ENCODE measurements at places on chromosomes 4 and X. TPM values are rescaled to one million over a fixed set of nuclear protein-coding genes. Genes with fewer than 3 reads are reported as not detected.

DNA sequence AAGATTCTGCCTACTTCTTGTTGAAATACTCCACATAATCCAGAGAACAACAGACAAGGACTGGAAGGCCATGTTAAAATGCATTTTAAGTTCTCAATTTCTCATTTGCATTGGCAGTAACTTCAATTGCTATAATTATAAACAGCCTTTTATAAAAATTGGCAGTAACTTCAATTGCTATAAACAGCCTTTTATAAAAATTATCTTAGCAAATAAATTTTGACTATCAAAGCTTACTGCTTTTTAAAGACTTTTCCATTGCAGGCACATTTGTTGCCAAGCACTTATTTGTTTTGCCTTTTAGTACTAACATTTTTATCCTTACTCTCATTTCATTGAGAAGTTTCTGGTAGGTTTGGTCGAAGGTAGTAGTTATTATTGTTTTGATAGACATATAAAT, 17.8 kb downstream of the SCFD2 start:
- DNase-seq: no peak
- H3K36me3 ChIP-seq: no peaks in the 10 kb centered on the region
- H3K4me3 ChIP-seq: no peak overlapping the region
- H3K4me1 ChIP-seq: no peaks in the 10 kb centered on the region

DNA sequence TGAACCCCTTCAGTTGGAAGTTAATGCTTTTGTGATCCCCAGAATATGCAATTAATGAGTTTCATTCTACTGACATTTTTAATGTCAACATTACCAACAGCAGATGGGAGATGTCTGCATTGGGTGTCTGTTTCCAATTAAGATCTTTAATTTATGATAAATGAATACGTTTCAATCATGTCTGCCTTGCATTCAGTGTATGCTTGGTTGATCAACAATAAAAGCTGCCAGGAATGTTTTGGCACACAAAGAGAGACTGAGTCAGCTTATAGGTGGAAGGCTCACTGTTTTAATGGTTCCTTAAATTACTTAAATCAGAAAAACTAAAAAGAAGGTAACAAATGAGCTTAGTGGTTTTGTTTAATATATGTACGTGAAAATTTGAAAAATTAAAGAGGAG, 359.9 kb upstream of the CNKSR2 start:
- no peak for DNase-seq
- no peak overlapping the region for H3K27ac ChIP-seq
- H3K4me3 ChIP-seq: no peak overlapping the region
- no peaks in the 10 kb centered on the region for H3K36me3 ChIP-seq
- no peaks in the 10 kb centered on the region for H3K4me1 ChIP-seq
- no peaks in the 10 kb centered on the region for H3K27me3 ChIP-seq

DNA sequence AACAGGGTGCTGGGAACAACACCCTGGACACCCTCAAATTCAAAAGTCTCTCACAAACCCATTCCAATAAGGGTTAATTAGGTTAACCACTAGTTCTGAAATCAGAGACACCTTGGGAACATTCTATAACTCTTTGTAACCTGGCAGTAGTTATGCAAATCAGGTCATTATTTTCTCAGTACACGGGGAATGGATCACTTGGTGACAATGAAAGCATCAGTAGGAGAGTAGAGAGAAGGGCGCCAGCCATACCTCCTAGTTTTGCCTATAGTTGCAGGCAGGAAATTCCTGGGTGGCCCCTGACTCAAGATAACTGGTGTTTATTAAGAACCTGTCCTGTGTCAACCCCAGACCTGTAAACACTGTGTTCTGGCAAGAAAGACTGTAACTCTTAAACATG, 2.5 kb downstream of the CCDC110 start:
- no peaks in the 10 kb centered on the region for H3K36me3 ChIP-seq
- H3K27ac ChIP-seq: no peak overlapping the region
- no peaks in the 10 kb centered on the region for H3K27me3 ChIP-seq
- no peak for DNase-seq
- H3K4me1 ChIP-seq: 0 out of 2 replicates have a peak, but pooled peaks cover 4% of the 10 kb centered on the region
- H3K4me3 ChIP-seq: no peak overlapping the region

The ATP1B4 gene
- not detected for total RNA-seq

DNA sequence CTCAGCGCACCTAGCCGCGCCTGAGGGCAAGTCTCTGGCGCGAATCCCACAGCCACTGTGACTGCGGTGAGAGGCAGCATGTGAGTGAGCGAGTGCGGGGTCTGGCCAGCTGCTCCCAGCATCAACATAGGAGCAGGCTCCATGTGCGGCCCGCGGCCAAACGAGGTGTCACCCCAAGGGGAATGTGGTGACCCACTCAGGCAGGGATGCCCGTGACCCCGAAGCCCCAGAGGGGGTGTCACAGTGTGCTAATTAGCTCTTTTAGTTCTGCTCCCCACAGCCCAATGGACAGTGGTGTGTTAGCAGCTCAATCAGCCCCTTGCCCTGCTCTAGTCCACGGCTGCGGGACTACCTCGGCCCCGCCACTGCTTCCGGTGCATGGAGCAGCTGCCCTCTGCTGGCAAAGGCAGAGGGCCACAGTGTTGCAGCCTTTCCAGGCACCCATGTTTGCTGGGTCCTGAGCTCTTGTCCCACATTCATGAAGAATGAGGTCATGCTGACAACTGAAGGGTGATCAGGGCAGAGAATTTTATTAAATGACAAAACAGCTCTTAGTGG, 61.4 kb downstream of the AGA start:
- no peaks in the 10 kb centered on the region for H3K36me3 ChIP-seq
- DNase-seq: no peak
- H3K4me1 ChIP-seq: no peaks in the 10 kb centered on the region
- H3K4me3 ChIP-seq: no peak overlapping the region

GRCh38 chr4:22410645-22411247, 105.1 kb downstream of the ADGRA3 start:
- H3K36me3 ChIP-seq: no peaks in the 10 kb centered on the region
- H3K27ac ChIP-seq: no peak overlapping the region
- no peaks in the 10 kb centered on the region for H3K4me1 ChIP-seq
- H3K4me3 ChIP-seq: no peak overlapping the region
- no peaks in the 10 kb centered on the region for H3K27me3 ChIP-seq

GRCh38 chrX:14616301-14616700, 87.0 kb downstream of the GLRA2 start:
- H3K27ac ChIP-seq: no peak overlapping the region
- no peaks in the 10 kb centered on the region for H3K4me1 ChIP-seq
- H3K4me3 ChIP-seq: no peak overlapping the region
- DNase-seq: no peak
- H3K36me3 ChIP-seq: no peaks in the 10 kb centered on the region
- H3K27me3 ChIP-seq: no peaks in the 10 kb centered on the region

DNA sequence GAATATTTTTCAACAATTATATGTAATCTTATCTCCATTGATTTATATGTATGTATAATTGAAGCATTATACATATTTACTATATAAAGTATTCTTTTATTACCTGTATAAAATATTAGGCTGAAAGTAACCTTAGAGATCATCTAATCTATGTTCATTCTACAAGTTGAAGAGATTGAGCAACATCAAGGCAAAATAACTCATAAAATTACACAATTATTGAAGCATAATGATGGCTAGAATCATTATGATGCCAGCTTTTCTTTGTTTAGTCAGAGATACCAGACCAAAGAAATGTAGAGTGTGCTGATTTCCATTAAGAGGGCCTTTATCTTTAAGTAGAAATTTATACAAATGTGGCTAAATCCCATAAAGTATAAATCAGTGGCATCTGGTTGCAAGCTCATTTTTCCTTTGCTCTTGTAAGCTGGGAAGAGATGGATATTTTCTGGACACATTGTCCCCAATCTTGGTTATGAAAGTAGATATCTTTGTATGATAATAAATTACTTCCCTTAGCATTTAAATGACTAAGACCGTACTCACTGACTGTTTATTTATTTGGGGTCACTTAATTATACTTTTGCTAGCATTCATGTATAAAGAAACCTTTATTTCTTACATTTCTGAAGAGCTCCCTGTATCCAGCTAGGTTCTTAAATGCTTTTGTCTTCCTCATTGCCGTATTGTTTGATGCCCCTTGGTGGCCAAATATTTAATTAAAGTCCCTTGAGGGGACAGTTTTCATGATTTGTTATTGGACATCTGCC, 339.8 kb downstream of the PCDH7 start:
- H3K4me3 ChIP-seq: no peak overlapping the region
- H3K27ac ChIP-seq: no peak overlapping the region
- no peak for DNase-seq

DNA sequence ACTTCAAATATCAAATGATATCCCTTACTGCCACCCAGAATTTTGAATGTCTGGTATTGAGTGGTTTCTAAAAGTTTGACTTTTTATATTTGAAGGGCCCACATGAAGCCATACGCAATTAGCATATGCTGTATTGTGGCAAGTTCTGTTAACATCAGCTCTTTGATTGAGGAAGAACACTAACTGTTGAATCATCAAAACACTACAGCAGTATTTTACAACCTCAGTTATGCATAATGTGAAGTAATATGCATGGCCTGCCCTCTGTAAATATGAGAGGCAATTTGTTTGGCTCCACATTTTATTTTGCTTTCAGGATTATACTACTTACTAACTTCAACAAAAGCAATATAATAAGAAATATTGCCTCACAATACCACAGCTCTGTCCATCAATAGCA, 62.2 kb upstream of the DMD start:
- no peaks in the 10 kb centered on the region for H3K4me1 ChIP-seq
- H3K27ac ChIP-seq: no peak overlapping the region
- H3K27me3 ChIP-seq: no peaks in the 10 kb centered on the region
- no peak overlapping the region for H3K4me3 ChIP-seq
- no peaks in the 10 kb centered on the region for H3K36me3 ChIP-seq

GRCh38 chrX:140521393-140521792, 16.5 kb upstream of the SOX3 start:
- no peak overlapping the region for H3K27ac ChIP-seq
- H3K27me3 ChIP-seq: no peaks in the 10 kb centered on the region
- no peaks in the 10 kb centered on the region for H3K36me3 ChIP-seq
- no peak for DNase-seq
- no peaks in the 10 kb centered on the region for H3K4me1 ChIP-seq

The NAT8L gene
- 2.1 TPM for total RNA-seq

GRCh38 chr4:128776794-128777216, 32.7 kb upstream of the JADE1 start:
- no peak overlapping the region for H3K27ac ChIP-seq
- H3K36me3 ChIP-seq: no peaks in the 10 kb centered on the region
- DNase-seq: no peak

DNA sequence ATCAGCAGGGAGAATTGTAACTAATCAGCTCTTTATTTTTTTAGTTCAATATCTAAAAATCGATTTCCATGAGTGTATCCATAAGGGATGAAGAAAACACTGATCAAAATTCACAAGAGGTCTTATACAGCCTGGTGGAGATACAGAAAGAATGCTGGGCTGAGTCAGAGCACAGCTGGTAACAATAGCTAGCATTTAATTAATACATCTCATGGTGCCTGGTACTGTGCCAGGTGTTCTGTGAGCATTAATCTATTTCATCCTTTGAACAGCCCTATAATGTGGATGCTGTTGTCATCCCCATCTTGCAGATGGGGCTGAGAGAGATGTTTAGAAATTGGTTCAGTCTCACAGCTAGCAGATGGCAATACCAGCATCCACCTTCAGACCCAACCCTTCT, 250.9 kb upstream of the RPS6KA3 start:
- H3K4me1 ChIP-seq: peaks cover 38% of the 10 kb centered on the region
- no peak for DNase-seq
- H3K27me3 ChIP-seq: no peaks in the 10 kb centered on the region
- no peak overlapping the region for H3K27ac ChIP-seq
- no peak overlapping the region for H3K4me3 ChIP-seq

DNA sequence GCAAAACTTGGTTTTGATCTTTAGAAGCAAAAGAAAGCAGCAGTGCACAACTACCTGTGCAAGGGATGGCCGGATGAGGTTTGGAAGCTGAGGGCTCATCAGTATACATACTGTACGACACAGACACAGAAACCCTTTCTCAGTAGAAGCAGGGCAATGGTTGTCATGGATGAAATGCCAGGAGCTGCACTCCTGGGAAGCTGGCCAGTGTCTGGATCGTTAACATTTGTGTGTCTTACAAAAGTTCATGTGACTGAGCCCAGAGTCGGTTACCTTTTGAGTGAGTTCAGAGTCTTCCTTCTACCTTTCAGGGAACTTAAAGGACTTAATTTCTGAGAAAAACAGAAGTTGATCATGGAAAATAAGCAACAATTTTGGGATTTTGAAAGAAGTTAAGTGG, 230.3 kb downstream of the APBB2 start:
- DNase-seq: no peak
- H3K27me3 ChIP-seq: no peaks in the 10 kb centered on the region
- H3K27ac ChIP-seq: no peak overlapping the region
- H3K4me1 ChIP-seq: no peaks in the 10 kb centered on the region

- H3K27me3 ChIP-seq: no peaks in the 10 kb centered on the region
- no peak overlapping the region for H3K27ac ChIP-seq
- no peak overlapping the region for H3K4me3 ChIP-seq
- H3K36me3 ChIP-seq: no peaks in the 10 kb centered on the region
These were observed 979.3 kb downstream of the GLUD2 start for GRCh38 chrX:122026665-122027064.

The SLC35A2 gene
- total RNA-seq: 24.1 TPM

The DSPP gene
- total RNA-seq: not detected

GRCh38 chr4:185587427-185588161, 52.3 kb upstream of the PDLIM3 start:
- DNase-seq: no peak
- no peaks in the 10 kb centered on the region for H3K27me3 ChIP-seq
- no peak overlapping the region for H3K4me3 ChIP-seq
- H3K4me1 ChIP-seq: peaks cover 14% of the 10 kb centered on the region

The GSX2 gene
- not detected for total RNA-seq

GRCh38 chr4:101256222-101256621, 91.1 kb downstream of the PPP3CA start:
- H3K27ac ChIP-seq: no peak overlapping the region
- no peak for DNase-seq
- no peaks in the 10 kb centered on the region for H3K36me3 ChIP-seq
- H3K4me1 ChIP-seq: no peaks in the 10 kb centered on the region

The LANCL3 gene
- 0.83 TPM for total RNA-seq

Measured in PC-9 (cell line).